ENCODE measurements at places on chromosomes 5 and 9. TPM values are rescaled to one million over a fixed set of nuclear protein-coding genes. Genes with fewer than 3 reads are reported as not detected.
A peak's percentile ranks its signal among the peaks of the same experiment; 100 is the strongest.

DNA sequence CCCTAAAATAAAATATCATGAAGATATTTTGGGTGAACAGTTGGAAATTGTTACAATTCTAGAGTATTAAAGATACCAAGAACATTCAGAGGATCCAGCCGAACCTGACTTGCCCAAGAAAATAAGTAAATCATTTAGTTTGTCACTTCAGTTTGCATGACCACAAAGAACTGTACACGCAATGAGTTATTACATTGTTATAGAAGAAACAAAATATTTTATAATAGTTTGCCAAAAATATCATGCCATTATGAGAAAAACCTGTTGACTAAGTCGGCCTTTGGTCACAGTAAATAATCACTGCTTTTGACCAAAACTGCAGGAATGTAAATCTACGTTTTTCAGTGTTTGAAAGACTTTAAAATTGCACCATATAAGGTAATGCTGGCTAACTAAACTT lies 27.9 kb downstream of the TRIO start:
- H3K4me3 ChIP-seq = no peak overlapping the region
- H3K27ac ChIP-seq = no peak overlapping the region
- H3K4me1 ChIP-seq = peaks cover 48% of the 10 kb centered on the region
- no peak for DNase-seq
- no peaks in the 10 kb centered on the region for H3K36me3 ChIP-seq
- no peaks in the 10 kb centered on the region for H3K27me3 ChIP-seq

Gene PTGDS
- 30.8 TPM for total RNA-seq

GRCh38 chr5:164498438-164498837 lies 993.0 kb downstream of the MAT2B start:
- H3K4me1 ChIP-seq = no peaks in the 10 kb centered on the region
- no peaks in the 10 kb centered on the region for H3K36me3 ChIP-seq
- no peaks in the 10 kb centered on the region for H3K27me3 ChIP-seq
- H3K4me3 ChIP-seq = no peak overlapping the region
- no peak for DNase-seq
- no peak overlapping the region for H3K27ac ChIP-seq

- peak; percentile 45 for DNase-seq
- no peak overlapping the region for H3K4me3 ChIP-seq
- H3K27me3 ChIP-seq = no peaks in the 10 kb centered on the region
- no peaks in the 10 kb centered on the region for H3K36me3 ChIP-seq
- no peaks in the 10 kb centered on the region for H3K4me1 ChIP-seq
Measured at GRCh38 chr5:126031989-126032716, 391.1 kb upstream of the GRAMD2B start.

DNA sequence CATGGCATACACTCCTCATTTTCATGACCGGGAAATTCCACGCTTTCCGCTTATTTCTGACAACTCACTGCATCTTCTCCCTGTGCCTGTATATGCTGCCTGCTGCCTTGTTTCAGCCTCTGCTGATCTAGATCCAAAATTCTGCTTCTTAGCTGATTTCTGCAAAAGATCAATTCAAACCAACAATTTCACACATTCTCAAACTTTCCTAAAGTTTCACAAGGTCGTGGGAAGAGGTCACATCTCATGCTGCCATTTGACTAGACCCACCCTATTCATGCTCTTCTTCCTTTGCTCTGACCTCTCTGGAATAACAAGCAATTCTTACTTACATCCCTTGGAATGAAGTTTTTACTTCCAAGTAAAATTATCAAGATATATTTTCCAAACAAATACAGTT lies 84.5 kb downstream of the TMEM167A start:
- no peak overlapping the region for H3K27ac ChIP-seq
- DNase-seq = no peak
- H3K4me3 ChIP-seq = no peak overlapping the region
- no peaks in the 10 kb centered on the region for H3K4me1 ChIP-seq

- H3K4me1 ChIP-seq = peaks cover 84% of the 10 kb centered on the region
- no peak for DNase-seq
- no peaks in the 10 kb centered on the region for H3K36me3 ChIP-seq
- no peaks in the 10 kb centered on the region for H3K27me3 ChIP-seq
Measured at GRCh38 chr9:131731644-131732043, 8.2 kb downstream of the RAPGEF1 start.

- H3K4me1 ChIP-seq = no peaks in the 10 kb centered on the region
- no peak for DNase-seq
- H3K36me3 ChIP-seq = no peaks in the 10 kb centered on the region
- no peaks in the 10 kb centered on the region for H3K27me3 ChIP-seq
- H3K27ac ChIP-seq = no peak overlapping the region
- H3K4me3 ChIP-seq = no peak overlapping the region
Measured at GRCh38 chr9:78807286-78807685, 510.4 kb downstream of the PSAT1 start.

DNA sequence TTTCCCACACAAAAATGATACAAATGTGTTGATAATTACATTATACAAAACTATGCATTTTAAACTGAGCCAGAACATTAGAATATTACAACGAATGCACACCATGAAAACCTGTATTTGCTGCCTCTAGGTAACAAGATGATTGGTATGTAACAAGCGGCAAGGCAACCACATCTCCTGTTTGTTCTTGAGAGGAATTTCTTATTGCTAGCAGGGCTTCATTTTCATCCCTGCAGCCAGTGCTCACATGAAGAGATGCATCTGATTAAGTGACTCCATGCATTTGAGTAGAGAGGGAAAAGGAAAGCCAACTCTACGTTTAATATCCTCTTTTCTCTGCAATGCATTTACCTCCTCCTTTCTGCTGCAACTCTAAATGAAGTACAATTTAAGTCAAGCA lies 36.6 kb downstream of the FRMD3 start:
- no peak for DNase-seq
- peaks cover 3% of the 10 kb centered on the region for H3K4me1 ChIP-seq
- no peaks in the 10 kb centered on the region for H3K27me3 ChIP-seq
- no peak overlapping the region for H3K27ac ChIP-seq

Gene NUTM2G
- not detected for total RNA-seq

Gene TPPP
- 8.7 TPM for total RNA-seq

GRCh38 chr5:8993031-8993430 lies 552.8 kb downstream of the SEMA5A start:
- no peak overlapping the region for H3K4me3 ChIP-seq
- no peaks in the 10 kb centered on the region for H3K27me3 ChIP-seq
- no peak overlapping the region for H3K27ac ChIP-seq
- no peaks in the 10 kb centered on the region for H3K36me3 ChIP-seq
- H3K4me1 ChIP-seq = no peaks in the 10 kb centered on the region

DNA sequence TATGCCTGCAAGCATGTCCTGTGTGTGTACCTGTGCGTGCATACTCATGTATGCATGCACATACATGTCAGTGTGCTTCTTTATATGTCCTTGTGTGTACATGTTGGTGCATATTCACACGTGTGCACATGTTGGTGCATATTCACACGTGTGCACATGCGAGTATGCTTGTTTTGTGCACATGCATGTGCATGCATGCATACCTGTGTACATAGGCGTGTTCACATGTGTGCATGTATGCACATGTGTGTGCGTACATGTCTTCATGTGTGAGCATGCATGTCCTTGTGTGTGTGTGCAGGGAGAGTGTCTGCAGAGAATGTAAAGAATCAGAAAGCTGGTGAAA lies 72.2 kb upstream of the FCN2 start:
- H3K4me1 ChIP-seq = no peaks in the 10 kb centered on the region
- H3K27me3 ChIP-seq = no peaks in the 10 kb centered on the region
- H3K27ac ChIP-seq = no peak overlapping the region
- no peak for DNase-seq

Gene AJM1
- 2.8 TPM for total RNA-seq

DNA sequence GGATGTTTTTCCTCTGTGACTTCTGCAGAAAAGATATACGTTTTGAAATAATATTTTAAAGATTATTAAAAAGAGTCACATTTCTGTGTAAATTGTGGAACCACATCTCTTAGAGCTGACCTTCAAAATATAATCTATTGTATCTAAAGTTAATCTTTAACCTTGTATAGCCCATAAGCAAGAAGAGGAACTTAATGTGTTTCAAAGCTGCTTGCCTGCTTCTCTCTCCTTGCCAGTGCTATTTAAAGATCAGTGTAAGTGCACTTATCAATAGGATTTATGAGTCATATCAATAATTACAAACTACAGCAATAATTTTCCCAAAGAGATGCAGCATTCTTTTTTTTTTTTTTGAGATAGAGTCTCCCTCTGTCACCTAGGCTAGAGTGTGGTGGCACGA lies 29.4 kb upstream of the GDA start:
- no peaks in the 10 kb centered on the region for H3K4me1 ChIP-seq
- no peak overlapping the region for H3K27ac ChIP-seq
- H3K36me3 ChIP-seq = no peaks in the 10 kb centered on the region

GRCh38 chr5:104952876-104953275 lies 1390.3 kb upstream of the NUDT12 start:
- H3K4me1 ChIP-seq = no peaks in the 10 kb centered on the region
- H3K36me3 ChIP-seq = no peaks in the 10 kb centered on the region
- H3K4me3 ChIP-seq = no peak overlapping the region
- no peaks in the 10 kb centered on the region for H3K27me3 ChIP-seq
- no peak overlapping the region for H3K27ac ChIP-seq

DNA sequence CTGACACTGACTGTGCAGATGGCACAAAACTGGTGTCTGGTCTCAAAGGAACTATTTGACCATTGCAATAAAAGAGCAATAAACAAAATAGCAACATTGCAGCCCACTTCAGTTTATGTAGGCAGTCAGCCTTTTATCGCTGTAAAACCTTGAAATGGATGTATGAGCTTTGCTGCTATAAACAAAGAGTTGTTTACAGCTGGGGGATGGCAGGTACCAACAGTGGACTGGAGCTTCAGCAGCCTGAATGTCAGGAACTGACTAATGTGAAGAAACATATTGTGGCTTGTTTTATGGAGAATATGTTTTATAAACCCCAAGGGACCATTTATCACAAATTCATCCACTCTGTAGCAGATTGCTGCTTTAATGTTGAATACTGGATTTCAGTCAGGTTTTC lies 78.0 kb downstream of the PTPRD start:
- H3K36me3 ChIP-seq = no peaks in the 10 kb centered on the region
- no peak for DNase-seq
- no peaks in the 10 kb centered on the region for H3K4me1 ChIP-seq

- H3K4me3 ChIP-seq = no peak overlapping the region
- H3K27ac ChIP-seq = no peak overlapping the region
- H3K27me3 ChIP-seq = no peaks in the 10 kb centered on the region
- no peak for DNase-seq
- no peaks in the 10 kb centered on the region for H3K36me3 ChIP-seq
Measured at GRCh38 chr5:108720391-108720790, 27.3 kb upstream of the FER start.

DNA sequence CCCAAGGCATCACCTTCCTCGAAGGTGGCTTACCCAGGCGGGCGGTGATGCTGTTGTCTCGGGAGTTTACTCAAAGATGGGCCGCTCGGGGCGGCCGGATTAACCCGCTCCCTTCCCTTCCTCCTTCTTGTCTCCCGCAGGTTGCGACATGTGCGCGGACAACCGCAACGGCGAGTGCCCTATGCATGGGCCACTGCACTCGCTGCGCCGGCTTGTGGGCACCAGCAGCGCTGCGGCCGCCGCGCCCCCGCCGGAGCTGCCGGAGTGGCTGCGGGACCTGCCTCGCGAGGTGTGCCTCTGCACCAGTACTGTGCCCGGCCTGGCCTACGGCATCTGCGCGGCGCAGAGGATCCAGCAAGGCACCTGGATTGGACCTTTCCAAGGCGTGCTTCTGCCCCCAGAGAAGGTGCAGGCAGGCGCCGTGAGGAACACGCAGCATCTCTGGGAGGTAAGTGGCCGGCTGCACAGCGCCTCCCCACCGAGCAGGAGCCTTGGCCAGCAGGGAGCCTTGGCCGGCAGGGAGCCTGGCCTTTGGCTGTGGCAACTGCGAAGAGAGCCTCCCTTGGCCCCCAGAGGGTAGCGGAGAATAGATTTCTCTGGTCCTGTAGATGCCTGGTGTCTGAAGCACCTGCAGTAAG lies 10.6 kb downstream of the PRDM6 start:
- no peak overlapping the region for H3K27ac ChIP-seq
- H3K4me1 ChIP-seq = peaks cover 20% of the 10 kb centered on the region
- peaks cover 29% of the 10 kb centered on the region for H3K27me3 ChIP-seq
- no peaks in the 10 kb centered on the region for H3K36me3 ChIP-seq

Gene FAM221B
- total RNA-seq = not detected

GRCh38 chr5:172642051-172642409 lies 967 bp downstream of the NEURL1B start:
- no peaks in the 10 kb centered on the region for H3K36me3 ChIP-seq
- peak overlapping the region; percentile 55 for H3K4me3 ChIP-seq
- no peaks in the 10 kb centered on the region for H3K27me3 ChIP-seq
- H3K4me1 ChIP-seq = peaks cover 14% of the 10 kb centered on the region
- peak overlapping the region; percentile 87 for H3K27ac ChIP-seq
- DNase-seq = no peak

DNA sequence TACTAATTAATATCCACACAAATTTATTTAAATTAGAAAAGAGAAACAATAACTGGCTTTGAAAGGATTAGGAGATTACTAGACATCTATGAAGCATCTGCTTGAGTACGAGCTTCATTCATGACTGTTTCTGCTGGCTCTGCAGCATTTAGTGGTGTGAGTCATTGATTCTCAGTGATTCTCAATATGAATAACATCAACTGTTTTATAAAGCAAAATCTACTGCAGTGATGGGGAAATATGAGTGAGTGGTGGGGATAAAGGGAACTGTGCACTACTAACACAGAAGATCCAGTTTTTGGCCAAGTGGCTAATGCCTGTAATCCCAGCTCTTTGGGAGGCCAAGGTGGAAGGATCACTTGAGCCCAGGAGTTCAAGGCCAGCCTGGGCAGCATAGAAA lies 8.4 kb downstream of the FNBP1 start:
- H3K4me3 ChIP-seq = no peak overlapping the region
- no peak overlapping the region for H3K27ac ChIP-seq
- DNase-seq = no peak
- H3K4me1 ChIP-seq = peaks cover 52% of the 10 kb centered on the region

Gene FBP2
- not detected for total RNA-seq

DNA sequence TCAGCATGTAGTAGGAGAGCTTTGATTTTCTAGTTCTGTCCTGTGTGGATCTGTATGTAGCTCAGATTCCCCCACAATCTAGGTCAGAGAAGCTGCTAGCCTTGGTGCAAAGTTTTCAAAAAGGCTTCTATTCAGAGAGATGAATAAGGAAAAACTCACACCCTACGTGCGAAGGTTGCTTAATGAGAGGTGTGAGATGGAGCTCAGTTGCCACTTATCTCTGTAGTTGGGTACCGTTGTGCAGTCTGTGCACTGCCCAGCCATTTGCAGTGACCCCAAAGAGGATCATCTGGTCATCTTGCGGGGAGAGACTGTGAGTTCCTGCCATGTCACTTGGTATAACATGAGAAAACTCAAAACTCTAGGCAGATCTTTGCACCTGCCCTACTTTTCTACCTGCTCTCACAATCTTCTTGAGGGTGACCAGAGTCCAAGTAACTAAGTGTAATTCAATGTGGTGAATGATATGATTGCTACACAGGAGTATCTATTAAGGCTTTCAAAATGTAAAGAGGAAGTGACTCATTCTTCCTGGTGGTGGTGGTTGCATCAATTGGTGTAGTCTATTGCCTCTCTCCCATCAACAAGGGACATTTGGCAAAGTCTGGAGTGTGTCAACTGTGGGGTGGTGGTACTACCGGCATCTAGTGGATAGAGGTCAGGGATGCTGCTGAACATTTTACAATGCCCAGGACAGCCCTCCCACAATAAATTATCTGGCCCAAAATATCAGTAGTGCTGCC lies 65.2 kb downstream of the TMC1 start:
- no peak for DNase-seq
- peaks cover 8% of the 10 kb centered on the region for H3K4me1 ChIP-seq
- H3K36me3 ChIP-seq = no peaks in the 10 kb centered on the region
- no peak overlapping the region for H3K27ac ChIP-seq

All from thyroid gland (tissue), 4 donors.